NCI-H2081 (cell line): ENCODE measurements at places on chromosomes 3 and 15.

GRCh38 chr15:83977992-83978391 lies 257.6 kb upstream of the GOLGA6L4 start:
- DNase-seq: no peak

DNA sequence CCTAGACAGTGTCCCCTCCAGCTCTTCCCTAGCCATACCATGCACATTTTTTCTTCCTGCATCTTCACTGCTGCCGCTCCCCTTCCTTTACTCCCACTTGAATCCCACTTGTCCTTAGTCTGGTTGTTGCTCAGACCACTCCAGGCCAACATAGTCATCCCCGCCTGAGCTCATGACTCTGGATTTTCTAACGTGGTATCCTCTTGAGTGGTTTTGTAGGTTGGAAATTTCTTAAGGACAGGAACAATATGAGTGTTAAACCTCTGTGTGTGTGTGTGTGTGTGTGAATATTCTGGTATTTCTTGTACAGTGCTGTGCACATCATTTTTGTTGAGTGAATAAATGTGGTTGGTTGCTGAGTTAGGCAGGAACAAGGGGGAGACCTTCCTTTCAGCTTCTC lies 3.1 kb downstream of the BAHD1 start:
- no peak for DNase-seq

DNA sequence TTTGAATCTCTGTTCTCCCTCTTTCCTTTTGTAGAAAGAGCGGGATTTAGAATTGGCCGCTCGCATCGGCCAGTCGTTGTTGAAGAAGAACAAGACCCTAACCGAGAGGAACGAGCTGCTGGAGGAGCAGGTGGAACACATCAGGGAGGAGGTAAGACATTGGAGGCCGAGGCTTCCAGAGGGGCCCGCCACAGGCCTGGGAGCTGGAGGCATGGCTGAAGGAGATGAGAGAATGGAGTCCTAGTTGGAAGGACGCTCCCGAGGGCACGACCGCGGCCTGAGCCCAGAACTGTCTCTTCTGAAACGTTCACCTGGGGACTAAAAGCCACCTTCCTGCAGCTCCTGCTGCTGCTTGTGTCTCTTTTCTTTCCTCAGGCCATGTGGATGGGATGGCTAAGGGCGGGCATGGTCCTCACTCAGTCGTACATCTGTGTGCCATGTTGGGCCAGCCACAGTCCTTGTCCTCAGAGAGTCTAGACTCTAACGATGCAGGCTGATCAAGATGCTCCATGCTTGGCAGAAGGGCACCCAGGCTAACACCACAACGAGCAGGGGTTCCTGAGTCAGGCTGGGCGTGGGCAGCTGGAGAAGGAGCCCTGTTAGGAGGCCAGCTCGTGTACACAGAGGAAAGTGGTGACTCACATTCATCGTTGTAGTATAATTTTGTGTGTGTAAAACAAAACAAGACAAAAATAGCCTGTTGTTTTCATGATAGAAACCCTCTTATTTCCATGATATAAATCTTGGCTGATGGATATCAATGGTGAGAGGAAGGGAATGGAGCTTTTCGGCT lies 81.1 kb downstream of the CCK start:
- no peak for DNase-seq

- no peak for DNase-seq
These were observed 22.3 kb downstream of the PPP4R2 start for GRCh38 chr3:73018790-73019441.

GRCh38 chr15:95346721-95347475 lies 983.6 kb upstream of the NR2F2 start:
- DNase-seq: no peak

GRCh38 chr3:10185804-10186762 lies 21.4 kb downstream of the IRAK2 start:
- no peak for DNase-seq

DNA sequence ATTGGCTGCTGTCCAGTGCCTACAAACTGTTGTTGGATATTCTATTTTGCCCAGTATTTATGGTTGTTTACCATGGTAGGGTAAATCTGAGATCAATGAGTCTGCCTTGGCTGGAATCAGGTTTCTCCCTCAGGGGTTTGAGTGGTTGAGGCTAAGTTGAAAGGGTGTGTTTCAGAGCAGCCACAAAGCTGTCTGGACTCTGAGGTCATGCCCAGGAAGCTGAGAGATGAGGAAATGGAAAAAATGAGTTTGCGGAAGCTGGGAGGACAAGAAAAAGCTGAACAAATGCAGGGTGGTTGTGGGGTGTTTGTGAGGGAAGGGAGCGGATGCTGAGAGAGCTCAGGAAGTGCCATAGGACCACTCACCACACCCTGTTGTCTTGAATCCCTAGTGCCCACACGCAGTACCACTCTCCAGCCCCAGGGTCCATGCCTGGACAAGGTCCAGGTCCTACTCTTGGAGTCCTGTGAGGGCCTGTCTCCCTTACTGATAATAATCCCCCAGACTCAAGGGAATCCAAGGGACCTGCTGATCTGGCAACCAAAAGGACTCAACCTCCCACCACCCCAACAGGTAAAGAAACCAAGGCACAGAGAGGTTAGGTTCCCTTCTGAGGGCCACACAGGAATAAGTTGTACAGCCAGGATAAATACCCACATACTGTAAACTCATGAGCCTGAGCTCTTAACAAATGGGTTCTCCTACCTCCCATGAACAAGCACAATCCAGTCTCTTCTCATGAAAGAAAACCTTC lies 81.6 kb downstream of the PPCDC start:
- no peak for DNase-seq

DNA sequence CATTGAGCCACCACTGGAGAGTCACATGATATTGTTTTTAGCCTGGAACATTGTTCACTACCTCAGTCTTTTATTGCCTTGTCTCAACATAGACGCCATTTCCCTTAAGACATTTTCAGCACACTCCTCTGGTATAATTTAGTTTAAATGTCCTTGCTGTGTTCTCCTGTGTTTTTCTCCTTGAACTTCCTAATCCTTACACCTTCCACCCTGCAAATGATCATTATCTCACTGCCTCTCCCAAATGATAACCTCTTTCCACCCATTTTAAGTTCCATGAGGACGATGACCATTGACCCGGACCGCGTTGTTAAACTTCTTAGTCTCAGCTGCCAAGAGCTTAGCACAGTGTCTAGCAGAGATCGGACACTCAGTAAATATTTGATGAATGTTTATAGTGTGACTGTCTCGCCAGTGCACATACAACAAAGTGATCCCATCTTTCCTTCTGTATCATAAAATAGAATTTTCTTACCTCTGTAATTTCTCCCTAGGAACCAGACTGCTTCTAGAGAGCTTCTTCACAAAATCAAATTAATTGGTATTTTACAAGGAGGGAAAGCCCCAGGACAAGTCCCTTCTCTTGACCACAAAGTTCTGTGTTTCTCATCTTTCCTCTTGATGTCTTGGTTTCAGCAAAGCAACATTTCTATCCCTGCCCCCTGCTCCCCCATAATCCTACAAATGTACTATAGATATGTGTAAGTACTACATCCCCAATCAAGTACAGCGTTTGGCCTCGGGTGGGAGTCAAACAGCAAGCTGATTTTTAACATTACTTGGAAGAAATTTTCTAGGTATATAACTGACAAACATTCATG lies 429.6 kb downstream of the LPP start:
- no peak for DNase-seq

DNA sequence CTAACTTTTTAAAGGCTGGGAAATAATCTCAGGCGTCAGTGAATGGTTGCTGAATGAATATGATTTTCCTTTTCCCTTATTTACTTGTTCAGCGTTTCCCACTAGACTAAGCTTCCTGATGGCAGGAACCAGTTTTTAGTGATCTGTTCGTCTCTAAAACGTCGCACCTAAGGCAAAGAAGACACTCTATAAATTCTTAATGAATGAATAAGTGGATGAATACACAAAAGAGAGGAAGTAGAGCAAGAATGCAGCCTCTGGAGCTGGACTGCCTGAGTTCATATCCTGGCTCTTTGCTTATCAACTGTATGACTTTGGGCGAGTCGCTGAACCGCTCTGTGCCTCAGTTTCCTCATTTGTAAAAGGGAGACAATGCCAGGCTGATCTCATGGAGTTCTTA lies 38.7 kb downstream of the WNT7A start:
- no peak for DNase-seq

- DNase-seq: no peak
These were observed 729.2 kb downstream of the ROBO1 start for GRCh38 chr3:79038636-79039035.

- no peak for DNase-seq
These were observed 125.7 kb downstream of the STAG1 start for GRCh38 chr3:136626493-136626892.
